Activated CD4-positive, alpha-beta T cell treated with anti-CD3 and anti-CD28 coated beads, Interleukin-2, amount 50 U/mL, for 1 hour (primary cell): ENCODE measurements at places on chromosomes 11 and 22.

DNA sequence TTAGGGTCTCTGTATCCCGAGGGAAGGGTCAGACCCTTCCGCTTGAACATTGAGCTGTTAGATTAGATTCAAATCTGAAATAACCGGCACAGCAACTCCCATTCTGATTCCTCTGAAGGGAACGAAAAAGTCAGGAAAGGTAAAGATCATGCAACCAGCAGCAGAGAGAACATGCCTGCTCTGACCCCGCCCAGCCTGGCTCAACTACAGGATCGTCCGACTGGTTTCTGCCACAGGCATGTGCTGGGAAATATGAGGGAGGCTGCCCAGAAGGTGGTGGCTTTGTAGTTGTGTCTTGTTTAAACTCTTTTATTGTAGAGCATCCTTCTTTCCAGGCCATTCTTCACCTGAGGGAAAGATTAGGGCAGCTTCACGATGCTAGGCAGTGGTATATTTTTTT, 5.0 kb upstream of the MTNR1B start:
- DNase-seq: no peak

GRCh38 chr11:80816966-80817365, 1376.1 kb upstream of the TENM4 start:
- no peak for DNase-seq

DNA sequence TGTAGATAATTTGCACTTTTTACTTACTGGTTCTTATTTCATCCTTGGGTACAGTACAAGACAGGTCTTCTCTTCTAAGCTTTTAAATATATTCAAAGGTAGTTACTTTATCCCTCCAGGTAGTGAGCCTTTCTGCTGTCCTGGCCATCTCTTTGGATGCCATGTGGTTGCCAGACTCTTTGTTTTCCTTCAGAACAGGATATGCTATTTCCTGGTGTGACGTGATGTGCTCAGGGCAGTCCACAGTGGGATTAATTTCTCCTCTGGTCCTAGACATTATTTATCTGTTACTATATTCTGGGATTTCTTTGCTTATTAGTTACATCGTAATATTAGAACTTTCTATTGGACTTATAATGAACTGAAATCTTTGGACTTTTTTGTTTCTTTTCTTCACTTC, 63.7 kb downstream of the PPP6R3 start:
- no peak for DNase-seq

DNA sequence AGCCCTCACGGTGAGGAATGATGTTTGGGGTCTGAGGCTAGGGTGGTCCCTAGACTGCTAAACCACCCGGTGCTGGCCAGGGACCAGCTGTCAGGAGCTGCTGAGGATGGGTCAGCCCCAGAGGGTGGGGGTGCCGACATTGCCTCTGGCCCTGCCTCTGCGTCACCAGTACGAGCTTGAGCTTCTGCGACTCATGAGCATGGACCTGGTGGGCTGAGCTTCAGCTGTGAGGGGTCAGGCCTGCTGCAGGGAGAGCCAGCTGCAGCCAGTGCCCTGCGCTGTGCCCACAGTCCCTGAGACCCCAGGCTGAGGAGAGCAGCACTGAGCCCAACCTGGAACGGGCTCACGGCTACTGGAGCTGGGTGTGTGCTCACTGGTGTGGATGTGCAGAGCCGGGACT, 7.0 kb downstream of the DERL3 start:
- DNase-seq: no peak

- no peak for DNase-seq
Observed at GRCh38 chr11:110469127-110469526, 39.4 kb downstream of the FDX1 start.

GRCh38 chr11:44673688-44674087, 53.1 kb upstream of the TSPAN18 start:
- no peak for DNase-seq

GRCh38 chr22:19663821-19664355, 50.4 kb upstream of the SEPTIN5 start:
- DNase-seq: no peak

- no peak for DNase-seq
Observed at GRCh38 chr11:72354356-72355115, 79.8 kb downstream of the CLPB start.

DNA sequence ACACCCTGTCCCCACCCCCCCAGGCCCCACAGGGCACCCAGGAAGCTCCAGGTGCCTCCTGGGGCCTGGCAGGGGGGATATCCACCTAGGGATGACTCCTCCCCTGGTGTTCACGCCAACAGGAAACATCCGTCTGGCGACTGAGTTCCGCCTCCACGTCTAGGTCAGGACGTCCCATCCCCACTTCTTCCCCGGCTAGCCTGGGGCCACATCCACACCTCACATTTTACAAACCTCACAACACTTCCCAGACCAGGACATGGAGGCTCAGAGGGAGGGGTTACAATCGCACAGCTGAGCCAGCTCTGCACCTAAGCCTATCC, 21.0 kb downstream of the MAFF start:
- DNase-seq: no peak
